ENCODE measurements at places on chromosomes 7 and 10.

- DNase-seq, result no peak
These were observed 23.9 kb downstream of the HECTD2 start for GRCh38 chr10:91434041-91434440.

DNA sequence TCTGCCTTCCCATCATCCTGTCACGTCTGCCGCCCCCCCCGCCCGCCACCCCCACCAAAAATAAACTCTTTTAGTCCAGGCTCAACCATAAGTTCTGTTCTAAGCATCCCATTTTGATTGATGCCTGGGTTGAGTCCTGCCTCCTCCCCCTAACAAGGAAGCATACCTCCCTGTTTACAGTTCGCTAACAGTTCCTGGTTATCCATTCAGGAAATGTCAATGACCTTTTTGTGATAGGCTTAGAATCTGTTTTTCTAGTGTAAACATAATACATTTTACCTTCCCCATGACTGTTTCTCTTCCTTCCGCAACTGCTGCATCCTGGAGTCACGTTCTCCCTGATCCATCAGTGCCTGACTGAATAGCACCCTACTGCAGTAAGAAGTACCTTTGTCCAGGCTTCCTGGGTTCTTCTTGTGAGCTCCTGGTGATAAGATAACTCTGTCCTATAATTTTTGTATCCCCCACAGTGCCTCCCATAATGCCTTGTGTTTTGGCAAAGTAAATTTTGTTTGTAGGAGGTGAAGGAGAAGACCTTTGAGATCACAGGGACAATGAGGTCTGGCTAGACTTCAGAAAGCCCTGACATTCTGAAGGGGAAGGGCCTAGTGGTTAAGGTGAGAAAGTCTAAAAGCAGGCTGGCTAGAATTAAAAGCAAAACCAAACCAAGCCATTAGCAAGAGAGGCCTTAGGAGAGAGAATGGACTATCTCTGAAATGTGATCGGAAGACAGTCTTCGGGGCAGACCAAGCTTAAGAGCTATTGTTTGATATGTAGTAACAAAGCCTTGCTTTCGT lies 7.3 kb downstream of the AGFG2 start:
- no peak for DNase-seq

DNA sequence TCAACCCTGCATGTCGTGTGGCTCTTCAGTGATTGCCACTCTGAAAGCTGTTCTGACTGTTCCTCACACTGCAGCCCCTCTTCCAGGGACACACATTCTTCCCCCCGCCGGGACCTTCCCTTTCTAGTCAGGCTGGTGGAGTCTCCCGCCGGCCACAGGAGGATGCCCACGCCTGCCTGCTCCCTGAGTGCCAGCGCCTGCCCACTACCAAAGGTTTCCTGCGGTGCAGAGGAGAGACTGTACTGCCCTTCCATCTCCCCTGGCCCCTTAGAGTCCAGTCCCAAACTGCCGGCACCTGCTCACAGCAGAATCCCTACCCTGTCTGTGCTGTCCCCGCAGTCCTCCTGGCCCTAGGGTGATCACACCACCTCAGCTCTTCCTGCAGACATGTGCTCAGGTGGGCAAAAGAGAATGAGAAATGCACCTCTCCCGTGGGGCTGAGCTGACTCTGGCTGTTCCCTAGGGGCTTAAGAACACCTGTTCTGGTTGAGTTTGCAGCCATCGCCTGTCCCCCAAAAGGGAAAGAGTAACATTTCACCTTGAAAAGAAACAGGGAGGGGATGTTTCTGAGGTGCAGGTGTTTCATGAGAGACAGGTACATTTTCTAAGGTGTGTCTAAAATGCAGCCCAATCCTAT lies 1.4 kb downstream of the PODXL start:
- no peak for DNase-seq

DNA sequence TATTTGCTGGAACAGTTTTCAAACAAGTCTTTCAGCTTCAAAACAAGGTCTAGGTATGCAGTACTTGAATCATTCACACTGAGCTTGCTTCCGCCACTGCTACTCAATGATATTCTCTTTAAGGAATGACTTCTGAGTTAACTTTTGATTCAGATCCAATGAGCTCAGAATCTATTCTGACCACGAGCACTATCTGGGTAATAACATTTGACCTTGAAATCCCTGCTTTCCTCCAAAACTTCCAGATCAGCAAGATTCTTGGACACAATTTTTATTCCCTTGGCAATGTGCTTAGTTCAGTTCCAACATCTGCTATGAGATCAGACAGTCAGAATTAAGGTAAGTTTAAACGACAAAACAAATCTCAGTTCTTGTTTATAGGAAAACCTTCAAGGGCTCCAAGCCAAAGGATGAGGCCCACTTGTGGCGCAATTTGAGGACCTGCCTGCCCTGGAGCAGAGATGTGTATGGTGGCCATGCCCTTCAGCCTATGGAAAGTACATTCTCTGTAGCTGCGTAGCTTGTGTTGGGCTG lies 87.2 kb downstream of the RNF216 start:
- no peak for DNase-seq

DNA sequence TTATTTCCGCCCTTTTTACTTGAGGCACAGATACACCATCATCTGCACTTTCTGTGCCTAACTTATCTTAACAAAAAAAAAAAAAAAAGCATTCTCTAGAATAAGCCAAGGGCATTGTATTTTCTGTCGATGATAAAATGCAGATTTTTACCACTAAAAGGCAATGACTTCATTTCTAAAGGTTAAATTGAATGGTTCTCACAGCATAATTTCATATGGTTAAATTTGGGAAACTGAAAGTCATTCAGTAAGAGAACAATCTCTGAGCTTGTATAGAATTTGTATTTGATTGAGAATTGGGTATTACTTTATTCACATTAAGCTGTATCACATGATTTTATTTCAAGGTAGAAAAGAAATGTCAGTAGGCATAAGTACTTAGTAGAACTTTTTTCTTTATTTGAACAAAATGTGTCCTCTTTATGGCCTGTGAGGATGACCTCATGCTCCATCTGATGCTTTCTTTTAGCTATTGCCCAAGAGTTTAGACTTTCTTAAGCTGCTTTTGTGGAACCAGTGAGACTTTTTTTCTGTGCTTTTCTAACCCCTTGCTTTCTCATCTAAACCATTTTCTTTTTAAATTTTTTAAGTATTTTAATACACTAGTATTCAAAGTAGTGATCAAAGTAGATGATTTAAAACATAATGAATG lies 110.3 kb downstream of the LRRC4 start:
- no peak for DNase-seq

- DNase-seq, result no peak
These were observed 64.5 kb upstream of the NFE2L3 start for GRCh38 chr7:26087321-26088091.

- DNase-seq, result no peak
These were observed 67.1 kb downstream of the PIP4K2A start for GRCh38 chr10:22647244-22647643.

- no peak for DNase-seq
These were observed 7.3 kb downstream of the DPYSL4 start for GRCh38 chr10:132193907-132194552.

GRCh38 chr10:106788982-106789381 lies 375.5 kb downstream of the SORCS1 start:
- DNase-seq, result no peak

DNA sequence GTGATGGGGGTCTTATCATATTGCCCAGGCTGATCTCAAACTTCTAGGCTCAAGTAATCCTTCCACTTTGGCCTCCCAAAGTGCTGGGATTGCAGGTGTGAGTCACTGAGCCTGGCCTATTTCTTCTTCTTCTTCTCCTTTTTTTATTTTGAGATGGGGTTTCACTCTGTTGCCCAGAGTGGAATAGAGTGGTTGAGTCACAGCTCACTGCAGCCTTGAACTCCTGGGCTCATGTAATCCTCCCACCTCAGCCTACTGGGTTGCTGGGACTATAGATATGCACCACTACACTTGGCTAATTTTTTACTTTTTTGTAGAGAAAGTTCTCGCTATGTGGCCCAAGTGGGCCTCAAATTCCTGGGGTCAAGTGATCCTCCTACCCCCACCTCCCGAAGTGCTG lies 124.3 kb downstream of the SKIDA1 start:
- DNase-seq, result no peak

DNA sequence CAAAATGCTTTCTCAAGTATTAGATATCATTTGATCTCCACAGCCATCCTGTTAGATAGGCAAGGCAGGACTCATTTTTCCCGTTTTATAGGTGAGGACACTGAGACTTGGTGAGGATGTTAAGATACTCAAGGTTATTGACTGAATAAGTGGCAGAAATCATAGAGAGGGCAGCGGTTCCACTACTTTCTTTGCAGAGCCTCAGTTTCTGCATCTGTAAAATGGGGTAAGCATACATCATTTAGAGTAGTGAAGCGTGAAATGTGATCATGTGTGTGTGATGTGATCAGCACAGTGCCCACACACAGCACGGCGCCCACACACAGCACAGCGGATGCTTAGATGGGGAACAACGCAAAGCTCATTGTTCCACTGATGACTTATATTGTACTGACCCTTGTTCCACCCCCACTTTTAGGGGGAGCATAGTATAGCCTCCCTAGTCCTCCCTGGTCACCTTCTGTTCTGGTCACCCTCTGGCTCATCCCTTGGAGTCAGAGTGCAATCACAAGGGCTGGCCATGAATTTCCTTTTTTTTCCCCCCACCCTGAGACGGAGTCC lies 10.5 kb downstream of the UBTD1 start:
- no peak for DNase-seq

- no peak for DNase-seq
These were observed 40.1 kb upstream of the RNF32 start for GRCh38 chr7:156600496-156600895.

DNA sequence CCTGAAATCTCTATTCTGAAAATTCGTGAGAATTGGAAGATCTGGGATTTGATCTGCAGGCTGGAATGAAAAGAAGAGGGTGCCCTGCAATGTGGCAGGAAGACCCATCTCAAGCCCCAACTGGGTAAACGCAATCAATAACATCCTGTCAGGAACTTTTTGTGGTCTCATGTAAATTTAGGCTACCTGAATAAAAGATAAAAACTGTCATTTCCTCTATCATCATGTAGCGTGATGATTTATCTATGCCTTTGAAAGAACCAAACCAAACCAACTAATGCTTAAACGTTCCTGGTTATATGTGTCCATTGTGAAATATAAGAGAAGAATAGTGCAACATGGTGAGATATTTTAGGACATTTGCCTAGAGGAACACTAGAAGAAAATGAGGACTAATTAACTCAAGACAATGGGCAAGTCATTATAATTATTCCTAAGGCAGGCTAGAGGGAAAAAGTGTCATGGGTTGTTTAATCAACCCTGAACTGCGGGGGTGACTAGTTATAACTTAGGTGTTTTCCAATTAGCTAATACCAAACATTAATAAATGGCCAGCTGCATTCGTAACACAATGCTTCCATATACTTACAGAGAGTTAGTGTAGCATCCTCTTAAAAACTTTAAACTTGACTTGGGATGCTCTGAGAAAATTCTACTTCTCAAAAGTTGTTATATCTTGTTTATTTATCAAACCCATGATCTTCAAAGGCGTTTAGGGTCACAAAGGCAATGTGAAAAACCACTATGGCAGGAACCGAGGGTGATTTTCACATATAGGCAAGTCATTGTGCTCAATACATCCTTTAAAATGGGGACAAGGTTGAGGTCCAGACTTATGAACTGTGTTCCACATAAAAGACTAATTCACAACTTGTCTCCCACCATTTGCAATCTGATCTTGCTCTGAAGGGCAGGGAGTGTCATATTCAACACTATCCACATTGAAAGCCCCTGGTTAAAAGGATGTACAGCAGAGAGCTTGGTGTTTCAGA lies 48.6 kb upstream of the ADO start:
- no peak for DNase-seq

- DNase-seq, result peak; percentile 60
These were observed 453.1 kb downstream of the SORCS1 start for GRCh38 chr10:106711313-106711906.

DNA sequence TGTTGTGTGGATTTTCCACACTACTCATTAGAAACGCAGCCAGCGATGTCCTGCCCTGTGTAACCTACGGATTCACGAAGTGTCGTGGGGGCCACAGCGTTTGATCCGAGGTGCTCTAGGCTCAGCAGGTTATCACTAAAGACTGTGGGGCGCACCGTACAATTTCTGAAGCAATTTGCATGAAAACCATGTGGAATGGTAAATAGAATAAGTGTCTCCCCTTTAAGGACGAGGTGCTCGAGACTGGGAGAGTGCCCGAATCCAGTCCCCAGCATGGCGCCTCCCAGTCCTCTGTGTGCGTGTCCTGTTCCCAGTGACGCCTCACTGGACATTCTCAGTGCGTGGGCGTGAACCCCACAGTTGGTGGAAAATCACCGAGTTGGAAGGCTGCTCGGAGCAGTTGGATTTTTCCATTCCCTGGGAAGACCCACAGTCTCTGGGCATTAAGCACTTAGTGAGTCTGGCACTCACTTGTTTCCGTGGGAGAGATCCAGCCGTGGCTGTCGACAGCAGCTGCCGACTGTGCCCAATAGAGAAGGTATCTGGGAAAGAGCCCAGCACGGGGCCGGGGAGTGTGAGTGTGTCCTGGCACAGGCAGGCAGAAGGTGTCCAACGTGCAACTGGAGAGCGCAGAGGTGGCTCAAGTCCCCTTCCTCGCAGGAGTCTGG lies 37.0 kb downstream of the PFKP start:
- DNase-seq, result no peak

- no peak for DNase-seq
These were observed 48.0 kb downstream of the MTURN start for GRCh38 chr7:30182814-30183213.

DNA sequence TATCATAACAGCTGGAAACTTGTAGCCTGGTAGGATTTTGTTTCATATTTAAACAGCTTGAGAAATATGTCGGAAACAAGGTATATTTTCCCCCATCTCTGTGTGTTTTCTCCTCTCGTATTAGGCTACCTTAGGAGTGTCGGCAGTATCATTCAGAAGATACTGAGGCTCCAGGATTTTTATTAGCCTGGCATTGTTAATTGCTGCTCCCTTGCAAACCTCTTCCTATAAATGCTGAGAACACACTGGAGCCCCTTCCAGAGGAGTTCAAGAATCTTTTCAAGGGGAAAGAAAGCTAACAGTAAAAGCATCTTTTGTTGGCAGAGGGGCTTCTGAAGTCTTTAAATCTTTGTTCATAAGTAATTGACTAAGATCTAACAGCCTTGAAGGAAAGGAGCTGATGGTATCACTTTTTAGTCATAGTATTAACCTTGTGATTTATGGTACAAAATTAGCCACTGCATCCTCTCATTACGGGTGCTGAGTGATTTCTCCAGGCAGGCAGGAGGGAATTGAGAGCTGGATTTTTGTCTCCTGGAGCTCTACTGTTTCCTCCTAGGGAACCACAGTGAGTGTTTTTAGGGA lies 998.7 kb downstream of the LRMDA start:
- no peak for DNase-seq

- DNase-seq, result no peak
These were observed 9.9 kb upstream of the CSGALNACT2 start for GRCh38 chr10:43128331-43128730.

DNA sequence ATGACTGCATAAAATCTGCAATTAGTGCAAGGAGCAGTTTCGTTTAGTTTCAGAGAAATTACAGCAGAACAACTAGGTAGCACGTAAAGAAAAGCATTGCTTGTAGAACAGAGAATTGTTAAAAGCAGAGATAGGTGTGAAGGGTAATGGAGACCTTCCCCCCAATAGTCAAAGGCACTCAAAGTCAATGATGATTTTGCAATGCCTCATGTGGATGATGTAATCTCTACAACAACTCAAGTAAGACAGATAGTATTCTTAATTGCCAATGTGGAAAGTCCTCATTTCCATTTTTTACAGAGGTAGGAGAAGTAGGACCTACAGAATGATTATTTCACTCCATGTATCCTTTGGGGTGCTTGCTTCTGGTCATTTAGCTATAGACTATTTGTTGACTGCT lies 94.3 kb upstream of the GNAI1 start:
- no peak for DNase-seq

- DNase-seq, result peak; percentile 73
These were observed 49.2 kb upstream of the AGR3 start for GRCh38 chr7:16930946-16931345.

Measured in Jurkat, Clone E6-1 (cell line).